Neural crest cell (in vitro differentiated cells): ENCODE measurements at places on chromosomes 1 and 21. TPM values are rescaled to one million over a fixed set of nuclear protein-coding genes. Genes with fewer than 3 reads are reported as not detected.

Gene FAM151A
- total RNA-seq, result not detected in 2 replicates

Gene HRNR
- total RNA-seq, result not detected in 2 replicates

Gene CASQ2
- total RNA-seq, result 0.11 and 0.12 TPM in 2 replicates

Gene ADAM30
- total RNA-seq, result not detected in 2 replicates
